ENCODE measurements at places on chromosomes 4 and X. TPM values are rescaled to one million over a fixed set of nuclear protein-coding genes. Genes with fewer than 3 reads are reported as not detected.

DNA sequence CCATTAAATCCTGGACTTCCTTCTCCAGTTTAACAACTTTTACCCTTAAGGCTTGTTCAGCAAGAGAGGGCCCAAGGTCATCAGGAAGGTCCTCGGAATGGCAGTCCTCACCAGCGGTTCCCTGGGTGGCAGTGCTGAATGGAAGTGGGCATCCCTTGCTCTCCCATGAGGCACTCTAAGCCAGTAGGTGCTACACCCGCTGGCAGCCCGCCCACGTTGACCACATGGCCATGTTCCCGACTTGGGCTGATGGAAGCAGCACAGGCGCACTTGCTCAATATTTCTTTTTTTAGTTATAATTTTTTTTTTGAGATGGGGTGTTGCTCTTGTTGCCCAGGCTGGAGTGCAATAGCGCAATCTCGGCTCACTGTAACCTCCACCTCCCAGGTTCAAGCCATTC lies 277.9 kb downstream of the ZC4H2 start:
- no peak for DNase-seq

GRCh38 chrX:19177721-19178120 lies 55.5 kb upstream of the ADGRG2 start:
- DNase-seq = no peak

DNA sequence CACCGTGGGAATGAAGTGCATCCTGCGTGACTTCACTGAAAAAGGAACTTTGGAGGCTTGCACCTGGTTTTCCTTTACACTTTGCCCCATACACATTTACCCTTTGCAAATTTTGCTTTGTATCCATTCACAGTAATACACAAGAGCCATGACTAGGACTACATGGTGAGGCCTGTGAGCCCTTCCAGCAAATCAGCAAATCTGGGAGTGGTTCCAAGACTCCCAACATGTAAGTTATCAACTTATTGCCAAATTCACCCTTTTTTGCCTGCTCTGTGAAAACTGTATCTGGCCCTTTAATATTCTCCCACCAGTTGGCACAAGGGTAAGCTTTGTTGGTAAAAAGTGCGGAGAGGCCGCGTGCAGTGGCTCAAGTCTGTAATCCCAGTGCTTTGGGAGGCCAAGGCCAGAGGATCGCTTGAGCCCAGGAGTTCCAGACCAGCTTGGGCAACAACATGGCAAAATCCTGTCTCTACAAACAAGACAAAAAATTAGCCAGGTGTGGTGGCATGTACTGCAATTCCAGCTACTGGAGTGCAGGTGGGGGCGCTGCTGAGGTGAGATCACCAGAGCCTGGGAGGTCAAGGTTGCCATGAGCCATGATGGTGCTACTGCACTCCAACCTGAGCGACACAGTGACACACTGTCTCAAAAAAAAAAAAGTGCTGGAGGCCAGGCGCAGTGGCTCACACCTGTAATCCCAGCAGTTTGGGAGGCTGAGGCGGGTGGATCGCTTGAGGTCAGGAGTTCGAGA lies 5.0 kb downstream of the PRMT9 start:
- peak; percentile 7 for DNase-seq

GRCh38 chr4:77332696-77333270 lies 175.8 kb downstream of the CCNG2 start:
- no peak for DNase-seq

- DNase-seq = no peak
Observed at GRCh38 chr4:41696763-41697162, 51.8 kb downstream of the PHOX2B start.

DNA sequence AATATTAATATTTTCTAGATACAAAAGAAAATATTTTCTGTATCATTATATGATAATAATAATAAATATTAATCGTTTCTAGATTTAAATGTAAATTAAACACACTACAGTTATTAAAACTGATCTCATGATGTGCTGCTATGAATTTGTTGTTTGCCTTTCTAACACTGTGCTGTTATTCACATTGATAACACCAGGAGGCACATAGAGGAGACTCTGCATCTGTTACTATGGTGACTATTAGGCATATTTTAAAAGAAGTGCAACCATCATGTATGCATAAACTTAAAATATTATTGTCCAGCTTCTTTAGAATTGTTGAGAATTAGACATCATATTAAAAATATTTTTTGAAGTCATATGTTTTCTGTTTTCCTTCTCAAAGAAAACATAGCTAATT lies 11.8 kb upstream of the PDGFC start:
- DNase-seq = peak; percentile 41

DNA sequence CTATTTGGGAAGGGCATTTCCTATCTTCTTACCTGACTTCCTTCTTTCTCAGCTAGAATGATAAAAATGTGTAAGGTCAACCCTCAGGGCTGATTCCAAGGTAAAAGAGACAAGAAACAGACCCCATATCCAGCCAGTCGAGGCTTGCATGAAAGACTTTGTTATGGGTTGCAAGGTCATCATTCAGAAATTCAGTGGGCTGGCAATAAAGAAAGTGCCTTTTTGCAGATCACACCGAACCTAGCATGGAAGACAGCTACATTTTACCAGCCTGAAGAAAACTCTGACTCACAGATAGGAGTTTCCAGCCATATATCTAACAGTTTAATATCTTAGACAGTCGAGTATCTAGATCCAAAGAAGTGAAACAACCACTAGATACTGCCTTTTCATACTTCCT lies 87.4 kb downstream of the PDGFC start:
- no peak for DNase-seq

DNA sequence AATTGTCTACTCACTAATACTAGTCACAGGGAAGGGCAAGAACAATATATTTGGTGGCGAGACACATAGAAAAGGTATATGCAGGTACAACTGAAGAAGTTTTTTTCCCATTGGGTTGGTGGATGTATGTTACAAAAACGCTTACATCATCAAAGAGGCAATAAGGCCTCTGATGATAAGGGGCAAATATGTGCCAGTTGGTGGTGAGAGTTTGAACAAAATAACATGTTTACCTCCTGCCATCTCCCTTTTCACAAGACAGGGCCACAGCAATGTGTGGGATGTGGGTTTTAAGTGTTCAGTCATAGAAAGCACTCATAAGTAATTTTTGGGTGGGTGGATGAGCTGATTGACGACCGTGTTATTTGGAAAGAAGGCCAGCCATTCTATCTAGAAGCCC lies 41.7 kb downstream of the PAGE2 start:
- no peak for DNase-seq

- DNase-seq = no peak
Observed at GRCh38 chrX:2788980-2789379, 37.1 kb downstream of the XG start.

- peak; percentile 66 for DNase-seq
Observed at GRCh38 chr4:83651846-83652245, 115.9 kb downstream of the GPAT3 start.

DNA sequence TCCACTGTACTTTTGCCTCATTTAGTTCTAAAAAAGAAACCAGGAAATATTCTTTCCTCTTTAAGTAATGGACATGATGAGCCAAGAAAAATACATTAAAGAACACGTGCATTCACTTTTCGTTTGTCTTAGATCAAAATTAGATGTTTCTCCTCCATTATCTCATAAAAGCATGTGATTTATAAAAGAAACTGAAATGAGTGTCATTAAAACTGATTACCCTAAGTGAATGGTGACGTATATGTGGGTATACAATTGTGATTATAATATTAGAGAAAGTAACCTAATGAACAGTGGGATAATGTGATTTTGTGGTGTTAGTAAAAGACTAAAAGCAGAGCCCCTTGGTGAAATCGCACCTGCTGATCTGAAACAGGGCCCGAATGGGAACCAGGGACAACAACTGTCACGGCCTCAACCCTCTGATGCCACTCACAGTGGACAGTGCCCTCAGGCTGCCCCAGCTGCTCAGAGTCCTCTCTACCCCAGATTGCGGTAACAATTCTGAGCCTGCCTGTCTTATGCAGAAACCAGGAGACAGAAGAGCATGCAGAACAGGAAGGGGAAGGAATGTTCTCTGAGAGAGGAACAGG lies 25.7 kb upstream of the HS6ST2 start:
- no peak for DNase-seq

DNA sequence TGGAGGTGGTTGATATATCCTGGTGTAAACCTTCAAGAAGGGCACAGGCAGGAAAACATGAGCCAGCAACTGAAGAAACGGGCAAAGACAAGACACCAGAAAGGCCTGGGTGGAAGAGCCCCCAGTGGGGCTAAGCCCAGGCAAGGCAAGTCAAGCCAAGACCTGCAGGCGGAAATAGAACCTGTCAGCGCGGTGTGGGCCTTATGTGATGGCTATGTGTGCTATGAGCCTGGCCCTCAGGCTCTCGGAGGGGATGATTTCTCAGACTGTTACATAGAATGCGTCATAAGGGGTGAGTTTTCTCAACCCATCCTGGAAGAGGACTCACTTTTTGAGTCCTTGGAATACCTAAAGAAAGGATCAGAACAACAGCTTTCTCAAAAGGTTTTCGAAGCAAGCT lies 7.2 kb downstream of the ZFP42 start:
- DNase-seq = no peak

GRCh38 chr4:7121174-7121573 lies 53.3 kb upstream of the GRPEL1 start:
- no peak for DNase-seq

GRCh38 chr4:130424211-130424610 lies 1328.3 kb downstream of the C4orf33 start:
- no peak for DNase-seq

DNA sequence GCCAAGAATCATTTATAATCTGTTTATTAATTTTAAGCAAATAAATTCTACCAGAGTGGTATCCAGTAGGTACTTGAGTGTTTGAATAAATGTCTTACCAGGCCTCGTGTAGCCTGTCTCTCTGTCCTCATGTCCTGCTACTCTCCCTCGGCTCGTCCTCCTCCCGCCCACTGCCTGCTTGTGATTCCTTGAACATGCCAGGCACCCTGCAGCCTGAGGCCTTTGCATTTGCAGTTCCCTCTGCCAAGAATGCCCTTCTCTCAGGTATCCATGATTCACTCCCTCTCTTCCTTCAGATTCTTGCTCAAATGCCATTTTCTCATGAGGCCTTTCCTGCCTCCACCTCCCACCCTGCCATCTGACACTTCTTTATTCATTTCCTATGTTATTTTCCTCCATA lies 209.7 kb upstream of the PRPS2 start:
- peak; percentile 31 for DNase-seq

DNA sequence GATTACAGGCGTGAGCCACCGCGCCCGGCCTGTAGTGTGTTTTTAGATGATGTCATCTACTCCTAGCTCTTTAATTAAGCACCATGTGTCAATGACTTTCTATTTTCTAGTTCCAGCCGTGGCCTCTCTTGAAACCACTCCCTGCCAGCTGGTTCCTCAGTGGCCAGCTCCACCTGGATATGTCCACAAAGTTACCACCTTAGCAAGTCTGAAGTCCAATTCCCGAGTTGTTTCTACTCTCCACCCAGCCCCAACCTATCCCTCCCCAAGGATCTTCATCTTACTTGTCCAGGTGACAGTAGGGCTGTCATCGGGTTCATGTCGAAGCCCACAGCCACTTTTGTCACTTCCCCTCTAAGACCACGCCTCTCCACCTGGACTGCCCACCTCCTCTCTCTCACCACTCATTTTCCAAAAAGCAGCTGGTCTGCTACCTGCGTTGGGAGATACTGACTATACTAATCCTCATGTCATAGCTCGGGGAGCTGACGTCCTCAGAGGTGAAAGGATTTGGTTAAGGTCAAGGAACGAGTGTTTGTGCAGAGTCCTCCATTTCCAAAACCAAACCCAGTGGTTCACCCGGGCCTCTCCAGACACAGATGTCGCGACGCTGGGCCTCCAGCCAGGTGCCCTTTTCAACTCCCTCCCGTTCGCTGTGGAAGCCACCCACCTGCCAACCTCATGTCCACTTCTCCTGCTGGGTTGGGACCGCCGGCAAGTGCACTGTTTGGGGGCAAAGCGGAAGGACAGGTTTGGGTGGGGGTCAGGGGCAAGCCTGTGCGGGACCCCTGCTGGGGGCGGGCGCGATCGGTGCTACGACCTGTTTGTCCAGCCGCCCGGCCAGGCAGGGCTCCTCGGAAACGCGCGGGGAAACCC lies 704 bp downstream of the FAM3A start:
- peak; percentile 18 for DNase-seq

GRCh38 chr4:85760511-85760910 lies 285.6 kb downstream of the ARHGAP24 start:
- DNase-seq = no peak

DNA sequence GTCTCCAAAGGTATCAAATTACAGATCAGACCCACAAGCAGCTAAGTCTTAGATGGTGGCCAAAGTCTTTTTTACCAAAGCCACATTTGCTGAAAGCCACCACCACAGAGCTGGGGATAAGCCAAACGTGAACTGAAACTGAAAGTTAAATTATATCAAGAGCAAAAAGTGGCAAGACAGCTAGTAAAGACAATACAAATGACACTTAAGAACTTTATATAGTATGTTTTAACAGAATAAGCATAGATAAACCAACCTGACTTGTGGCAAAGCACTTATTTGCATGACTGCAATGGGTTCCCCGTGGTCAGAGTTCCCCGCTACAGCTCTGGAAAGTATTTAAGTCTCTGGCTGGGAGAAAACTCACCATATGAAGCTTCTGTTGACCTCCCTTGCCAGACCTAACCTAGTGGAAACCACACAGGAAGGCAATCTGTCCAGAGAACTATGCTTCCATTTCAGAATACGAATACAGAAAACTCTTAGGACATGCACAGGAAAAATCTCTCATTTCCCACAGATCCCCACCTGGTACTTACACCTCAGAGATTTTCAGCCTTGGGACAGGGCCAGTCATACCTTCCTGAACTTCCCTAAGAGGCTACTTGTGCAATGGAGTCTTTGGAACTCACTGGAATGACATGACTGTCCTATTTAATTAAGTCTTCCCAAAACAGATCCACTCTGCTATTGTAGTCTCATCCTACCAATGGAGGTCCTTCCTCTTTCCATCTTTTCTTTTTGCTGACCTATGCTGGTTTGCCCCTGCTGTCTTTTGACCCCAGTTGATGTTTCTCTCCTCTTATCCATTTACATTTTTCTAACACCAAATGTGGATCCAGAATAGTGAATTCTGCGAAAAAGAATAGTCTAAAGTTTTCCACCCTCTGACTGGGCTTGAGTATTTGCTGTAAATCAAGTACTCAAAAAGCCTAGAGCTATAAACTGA lies 225.1 kb downstream of the NR3C2 start:
- no peak for DNase-seq

Gene ZXDB
- total RNA-seq = 10.1 TPM

Gene CXCL6
- total RNA-seq = 23.4 TPM

Gene HSPA4L
- total RNA-seq = 9.2 TPM

Gene CDX4
- not detected for total RNA-seq

Gene BMPR1B
- total RNA-seq = 7.1 TPM

Gene KIAA1210
- 0.07 TPM for total RNA-seq

Gene SMIM31
- total RNA-seq = not detected

Gene BTK
- not detected for total RNA-seq

Gene CDS1
- total RNA-seq = 11.2 TPM

Gene YIPF7
- not detected for total RNA-seq

Gene CNGA1
- total RNA-seq = 0.29 TPM

Measured in PC-3 (cell line).